ENCODE measurements at places on chromosomes 2 and 18.

- no peak for DNase-seq
Observed at GRCh38 chr2:55842046-55842445, 81.5 kb downstream of the EFEMP1 start.

DNA sequence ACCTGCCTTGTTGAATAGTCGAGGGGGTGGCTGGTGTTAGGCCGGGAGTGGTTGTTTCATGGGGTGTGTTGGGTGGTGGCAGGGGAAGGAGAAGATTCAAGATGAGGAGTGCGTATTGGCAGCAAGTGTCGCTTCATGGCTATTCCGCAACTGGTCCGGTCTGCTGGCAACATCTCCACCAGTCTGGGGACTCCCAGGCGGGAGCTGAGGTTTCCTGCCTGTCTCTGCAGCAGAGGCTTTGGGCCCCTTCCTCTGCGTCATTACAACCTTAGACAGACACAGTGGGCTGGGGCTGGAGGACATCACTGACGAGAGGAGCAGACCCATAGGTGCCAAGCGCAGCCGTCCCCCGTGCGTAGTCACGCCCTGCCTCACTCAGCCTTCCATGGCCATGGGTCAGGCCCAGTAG is 64.0 kb upstream of the MCFD2 start:
- DNase-seq = no peak

DNA sequence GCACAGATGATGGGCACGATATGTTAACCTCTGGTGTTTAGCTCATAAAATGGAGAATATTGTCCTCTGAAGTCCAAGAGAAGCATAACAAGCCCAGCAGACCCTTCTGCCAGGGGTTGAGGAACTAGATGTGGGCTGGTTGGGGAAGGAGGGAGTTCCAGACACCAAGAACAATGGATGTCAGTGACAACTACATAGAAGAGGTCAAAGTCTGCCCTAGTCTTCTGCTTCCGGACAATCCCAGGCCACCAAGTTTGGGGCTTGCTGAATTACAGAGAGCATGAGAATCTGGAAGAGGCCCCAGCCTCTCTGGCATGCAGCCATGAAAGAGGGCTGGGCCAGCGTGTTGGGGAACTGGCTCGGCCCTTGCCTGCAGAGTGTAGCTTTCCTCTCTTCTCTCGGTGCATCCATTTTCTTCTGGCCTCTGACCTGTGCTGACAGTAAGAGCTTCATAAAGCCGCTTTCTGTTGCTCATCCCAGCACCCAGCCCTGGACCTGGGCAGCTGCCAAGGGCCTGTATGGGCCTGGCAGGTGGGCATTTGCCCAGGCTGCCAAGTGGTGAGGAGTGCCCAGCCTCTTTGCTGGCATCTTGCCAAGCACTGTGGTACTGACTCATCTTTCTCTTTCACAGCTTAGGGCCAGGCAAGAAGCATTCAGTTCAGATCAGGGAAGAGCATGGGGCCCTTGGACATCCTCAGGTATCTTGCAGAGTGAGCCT is 14.6 kb upstream of the LAPTM4A start:
- peak; percentile 69 for DNase-seq

DNA sequence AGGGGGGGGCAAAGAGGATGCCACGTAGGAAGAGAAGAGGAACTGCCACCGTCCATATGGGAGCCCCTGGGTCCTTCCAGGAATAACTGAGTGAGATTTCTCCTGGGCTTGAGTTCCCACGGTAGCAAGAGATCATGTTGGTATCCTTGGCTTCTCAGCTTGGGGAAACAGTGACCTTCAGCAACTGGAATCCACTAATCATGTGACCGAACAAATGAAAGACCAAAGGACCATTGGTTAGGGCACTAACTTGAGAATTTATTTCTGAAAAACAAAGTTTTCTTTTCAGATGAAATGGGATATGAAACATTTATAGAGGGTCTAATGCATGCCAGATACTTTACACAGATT is 259.4 kb upstream of the ID2 start:
- no peak for DNase-seq

DNA sequence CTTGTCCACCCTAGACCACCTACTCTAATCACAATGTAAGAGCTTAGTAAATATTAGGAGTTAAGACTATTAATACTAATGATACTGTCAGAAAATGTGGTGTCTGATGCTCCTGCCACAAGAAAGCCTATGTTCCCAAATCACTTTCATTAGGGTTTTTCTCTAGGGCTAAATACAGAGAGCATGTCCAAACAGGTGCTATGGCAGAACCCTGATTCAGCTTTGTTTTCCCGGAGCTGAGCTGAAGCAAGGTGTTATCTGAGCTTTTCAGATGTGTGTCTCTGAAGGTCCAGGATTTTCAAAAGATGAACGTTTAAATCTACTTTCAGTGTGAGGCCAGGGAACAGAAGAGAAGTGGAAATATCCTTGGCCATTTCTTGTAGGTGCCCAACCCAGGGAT is 40.6 kb downstream of the CPO start:
- DNase-seq = no peak

DNA sequence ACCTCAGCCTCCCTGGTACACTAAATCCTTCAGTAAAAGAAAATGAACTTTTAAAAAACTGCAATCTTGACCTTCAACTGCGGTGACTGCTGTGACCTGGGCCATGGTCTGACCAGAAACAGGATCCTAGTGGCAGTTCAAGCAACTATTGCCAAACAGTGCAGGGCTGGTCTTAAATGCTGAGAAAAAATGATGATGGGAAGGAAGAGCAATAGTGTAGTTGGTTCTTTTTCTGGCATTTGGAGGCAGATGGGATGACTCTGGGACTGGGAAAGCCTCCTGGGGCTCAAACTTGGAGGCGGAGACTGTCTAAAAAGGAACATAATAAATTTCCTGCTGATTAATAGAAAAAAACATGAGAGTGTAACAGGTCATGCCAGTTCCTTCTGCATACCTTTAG is 45.4 kb downstream of the CHN1 start:
- DNase-seq = no peak

DNA sequence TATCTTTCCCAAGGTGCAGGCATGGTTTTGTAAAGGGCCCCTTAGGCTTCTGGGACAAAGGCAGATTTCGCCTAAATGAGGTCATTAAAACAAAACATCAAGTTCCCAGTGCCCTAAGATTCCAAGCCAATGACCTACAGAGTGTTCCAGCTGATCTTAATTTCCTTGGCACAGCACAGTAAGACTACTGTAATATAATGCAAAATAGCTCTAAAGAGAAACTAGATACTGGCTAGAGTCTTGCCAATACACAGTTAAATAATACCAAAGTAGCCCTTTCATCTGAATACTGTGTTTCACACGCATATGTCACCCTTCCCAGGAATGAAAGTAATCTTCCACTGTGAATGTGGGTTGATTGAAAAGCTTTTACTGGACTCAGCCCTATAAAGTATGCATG is 14.7 kb downstream of the GRB14 start:
- DNase-seq = no peak

Measured in NCI-H510A (cell line).